ENCODE measurements at places on chromosomes 4 and X.

GRCh38 chr4:75655562-75655961 is 17.6 kb downstream of the G3BP2 start:
- no peak for DNase-seq

DNA sequence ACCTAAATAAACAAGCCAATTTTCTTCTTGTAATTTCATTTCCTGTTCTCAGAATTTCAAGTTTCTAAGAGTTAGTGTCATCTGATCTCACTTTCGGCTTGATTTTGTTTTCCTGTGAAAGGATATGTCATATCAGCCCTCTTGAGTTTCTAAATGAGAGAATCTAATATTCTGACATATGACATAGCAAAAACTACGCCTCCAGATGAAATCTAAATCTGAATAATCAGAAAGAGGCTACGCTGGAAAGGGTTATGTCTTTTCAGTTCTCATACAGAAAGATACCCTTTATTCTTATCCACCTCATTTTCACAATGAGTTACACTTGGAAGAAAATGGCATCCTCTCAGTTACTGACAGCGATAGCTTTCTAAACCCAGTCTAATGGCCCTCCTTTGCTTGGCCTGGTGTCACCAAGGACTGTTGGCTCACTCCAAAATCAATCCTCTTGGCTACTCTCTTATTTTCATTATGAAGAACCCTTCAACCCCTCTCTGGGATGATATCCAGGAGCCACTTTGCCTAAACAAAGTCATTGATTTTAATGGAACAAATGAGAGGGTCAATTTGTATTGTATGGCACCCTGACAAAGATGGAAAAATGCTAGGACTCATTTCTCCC is 65.6 kb downstream of the ASB9 start:
- DNase-seq, result no peak

GRCh38 chr4:45410701-45411210 is 684.4 kb upstream of the GNPDA2 start:
- DNase-seq, result no peak

GRCh38 chrX:56728752-56729151 is 291 bp upstream of the NBDY start:
- DNase-seq, result no peak

DNA sequence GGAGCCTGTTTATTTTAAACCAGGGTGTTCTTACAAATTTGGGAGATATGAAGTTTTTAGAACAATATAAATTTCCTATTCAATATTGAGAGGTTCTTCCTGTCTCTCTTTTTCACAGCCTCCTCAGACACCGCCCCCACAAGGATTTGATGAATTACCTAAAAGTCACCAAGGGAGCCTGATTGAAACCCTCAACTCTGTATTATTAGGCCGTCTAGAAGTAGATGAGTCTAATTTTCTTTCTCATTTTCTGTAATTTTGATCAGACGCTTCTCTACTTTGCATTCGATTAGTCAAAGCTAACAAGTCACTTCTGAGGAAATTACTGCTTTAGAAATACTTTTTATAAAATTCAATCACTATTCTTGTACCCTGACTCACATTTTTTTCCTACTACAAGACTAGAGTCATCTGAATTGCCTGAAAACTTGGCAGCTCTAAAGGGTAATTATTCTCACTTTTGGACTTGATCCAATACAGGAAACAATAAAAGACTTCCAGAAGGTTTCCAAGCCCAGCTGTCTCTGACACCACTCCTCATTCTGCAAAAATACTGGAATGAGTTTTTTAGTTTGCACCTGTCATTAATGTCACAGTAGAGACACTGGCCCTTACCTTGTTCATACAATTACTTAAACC is 111.2 kb downstream of the ELOVL6 start:
- DNase-seq, result no peak

GRCh38 chr4:6391852-6392188 is 80.6 kb downstream of the PPP2R2C start:
- no peak for DNase-seq

GRCh38 chr4:52863324-52863723 is 1.2 kb downstream of the RASL11B start:
- DNase-seq, result no peak

DNA sequence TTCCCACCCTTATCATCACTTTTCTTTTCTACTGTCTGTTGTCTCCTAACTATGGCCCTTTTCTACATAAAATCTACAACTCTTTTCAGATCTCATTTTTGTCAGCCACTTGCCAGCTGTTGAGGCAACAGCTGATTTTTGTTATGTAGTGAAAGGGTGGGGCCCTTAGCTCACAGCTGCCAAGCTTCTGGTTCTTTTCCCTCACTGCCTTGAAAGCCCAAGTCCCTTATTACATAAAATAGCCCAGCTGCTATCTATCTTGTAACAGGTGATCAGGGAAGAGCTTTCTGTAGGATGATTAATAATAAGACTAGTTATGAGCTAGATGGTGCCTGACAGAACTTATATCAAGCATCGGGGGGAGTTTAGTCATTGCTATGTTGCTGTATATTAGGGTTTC is 45.9 kb downstream of the ADGRL3 start:
- DNase-seq, result no peak

DNA sequence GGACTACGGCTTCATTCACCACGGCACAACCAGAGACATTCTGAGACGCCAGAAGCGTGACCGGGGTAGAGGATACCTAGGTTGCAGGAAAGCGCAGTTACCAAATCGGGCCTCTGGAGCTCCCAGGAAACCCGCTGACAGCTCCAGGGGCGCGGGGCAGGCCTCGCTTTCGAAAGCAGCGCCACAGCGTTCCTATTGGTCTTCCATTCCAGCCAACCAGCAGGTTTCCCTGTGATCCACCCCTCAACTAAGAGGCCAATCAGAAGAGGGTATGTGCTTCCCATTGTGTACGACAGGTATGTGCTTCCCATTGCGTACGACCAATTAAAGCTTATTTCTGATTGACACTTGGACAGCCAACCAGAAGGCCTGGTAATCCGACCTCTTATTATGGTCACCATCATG is 14.9 kb downstream of the SNX12 start:
- no peak for DNase-seq

DNA sequence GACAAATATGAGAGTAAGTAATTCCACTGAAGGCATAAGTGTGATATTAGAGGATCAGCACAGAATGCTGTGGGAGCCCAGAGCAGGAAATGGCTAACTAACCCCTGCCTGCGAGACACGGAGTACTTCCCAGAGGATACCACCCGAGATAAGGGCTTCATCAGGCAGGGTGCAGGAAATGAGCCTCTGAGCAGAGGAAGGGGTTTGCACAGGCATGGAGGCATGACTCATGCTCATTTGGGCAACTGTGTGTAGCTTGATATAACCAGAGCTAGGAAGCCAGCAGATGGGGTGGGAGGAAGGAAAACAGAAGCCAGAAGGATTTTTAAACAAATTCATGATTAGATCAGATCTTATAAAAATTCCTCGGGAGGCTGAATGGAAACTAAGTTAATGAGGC is 70.0 kb upstream of the TSPAN5 start:
- DNase-seq, result no peak

DNA sequence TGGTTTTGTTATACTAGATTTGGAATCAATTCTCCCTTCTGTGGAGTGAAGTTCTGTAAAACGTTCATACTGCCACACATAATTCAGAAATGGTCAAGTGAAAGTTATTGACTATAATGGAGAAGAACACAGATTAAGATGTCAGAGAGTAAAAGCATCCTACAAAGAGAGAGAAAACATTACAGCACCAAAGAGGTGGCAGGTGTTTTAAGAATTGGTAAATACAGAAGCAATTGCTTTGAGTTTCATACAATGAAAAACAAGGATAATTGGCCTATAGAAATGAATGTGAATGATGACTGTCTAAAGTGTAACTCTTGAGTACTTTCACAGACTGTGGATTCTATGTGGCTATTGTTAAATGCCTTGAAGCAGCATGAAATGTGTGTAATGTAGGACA is 435.6 kb upstream of the SMIM31 start:
- DNase-seq, result no peak

DNA sequence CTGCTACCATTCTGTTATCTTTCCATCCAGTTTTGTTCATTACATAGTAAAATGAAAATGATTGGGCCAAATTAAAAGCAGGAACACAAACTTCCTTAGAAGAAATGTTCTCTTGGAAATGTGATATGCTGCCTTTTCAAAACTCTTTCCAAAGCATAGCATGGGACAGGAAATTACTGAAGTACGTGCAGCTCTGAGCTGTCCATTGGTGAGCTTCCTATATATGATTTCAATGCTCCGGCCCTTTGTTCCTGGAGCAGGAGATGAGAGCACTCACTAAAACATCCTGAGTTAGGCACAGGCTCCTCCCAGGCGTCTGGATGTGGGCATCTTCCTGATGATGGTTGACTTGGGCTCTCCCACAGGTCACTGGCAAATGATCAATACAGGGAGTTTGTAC is 33.0 kb upstream of the ANXA3 start:
- no peak for DNase-seq

DNA sequence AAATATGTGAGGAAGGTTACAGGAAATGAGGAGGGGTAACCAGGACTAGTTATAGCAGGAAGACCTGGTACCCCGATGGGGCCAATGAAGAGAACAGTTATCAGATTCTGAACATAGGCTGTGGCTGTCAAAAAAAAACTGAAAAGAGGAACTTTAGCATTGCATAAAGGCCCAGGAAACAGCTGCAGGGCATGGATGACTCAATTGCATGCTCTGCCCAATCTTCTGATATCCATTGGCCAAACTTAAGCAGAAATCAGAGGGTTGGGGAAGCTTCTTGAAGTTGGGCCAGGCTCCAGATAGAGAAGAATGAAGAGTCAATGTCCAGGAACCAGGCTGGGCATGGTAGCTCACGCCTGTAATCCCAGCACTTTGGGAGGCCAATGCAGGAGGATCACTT is 1222.4 kb upstream of the PRKX start:
- no peak for DNase-seq

- DNase-seq, result no peak
Measured at GRCh38 chrX:44011506-44011905, 38.3 kb upstream of the NDP start.

DNA sequence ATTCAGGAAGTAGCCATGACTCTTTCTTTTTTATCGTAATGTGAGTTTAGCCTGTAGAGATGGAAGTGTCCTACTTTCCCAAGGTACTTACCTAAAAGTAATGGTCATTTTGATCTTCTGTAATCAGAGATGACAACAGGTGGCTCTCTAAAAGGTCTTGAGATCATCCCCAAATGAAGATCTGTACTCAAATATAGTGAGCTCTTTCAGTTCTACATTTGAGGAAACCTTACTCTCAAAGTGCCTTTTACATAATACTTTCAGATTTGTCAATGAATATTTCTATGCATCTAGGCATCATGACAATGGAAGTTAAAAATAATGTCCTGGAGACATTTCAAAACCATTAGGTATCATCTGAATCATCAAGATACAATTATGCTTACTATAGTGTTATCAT is 17.2 kb upstream of the MND1 start:
- DNase-seq, result no peak

- DNase-seq, result no peak
Measured at GRCh38 chr4:158529505-158529904, 7.8 kb downstream of the RXFP1 start.

DNA sequence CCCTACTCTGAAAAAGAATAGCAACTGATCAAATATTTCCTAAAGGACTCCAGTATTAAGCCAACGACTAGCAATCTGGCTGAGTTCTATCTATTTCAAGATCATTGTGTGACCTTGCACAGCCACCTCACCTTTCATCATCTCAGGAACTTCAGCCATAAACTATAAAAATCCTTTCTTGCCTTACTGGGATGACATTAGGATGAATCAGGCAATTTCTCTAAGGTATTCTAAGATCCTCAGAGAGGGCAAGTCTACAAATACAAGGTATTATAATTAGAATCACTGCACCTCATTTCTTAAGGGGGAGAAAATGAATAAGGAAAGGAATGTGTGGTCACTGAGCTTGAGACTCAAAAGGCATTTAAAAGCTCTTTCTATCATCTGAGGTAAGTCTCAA is 152.6 kb downstream of the GRIA3 start:
- DNase-seq, result no peak

- no peak for DNase-seq
Measured at GRCh38 chrX:16267431-16267830, 100.2 kb downstream of the MAGEB17 start.

DNA sequence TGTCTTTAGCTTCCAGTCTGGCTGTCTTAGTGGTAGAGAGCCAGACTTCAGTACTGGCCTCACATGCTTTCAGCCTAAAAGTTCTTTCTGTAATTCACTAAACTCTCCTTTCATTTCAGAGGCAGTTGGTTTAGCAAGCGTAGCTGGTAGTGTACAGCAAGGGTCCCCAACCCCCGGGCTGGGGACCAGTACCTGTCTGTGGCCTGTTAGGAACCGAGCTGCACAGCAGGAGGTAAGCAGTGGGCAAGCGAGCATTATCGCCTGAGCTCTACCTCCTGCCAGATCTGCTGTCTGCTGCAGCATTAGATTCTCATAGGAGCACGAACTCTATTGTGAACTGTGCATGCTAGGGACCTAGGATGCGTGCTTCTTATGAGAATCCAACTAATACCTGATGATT is 72.0 kb downstream of the QRFPR start:
- no peak for DNase-seq

- DNase-seq, result no peak
Measured at GRCh38 chrX:72094894-72095293, 36.8 kb downstream of the RTL5 start.

DNA sequence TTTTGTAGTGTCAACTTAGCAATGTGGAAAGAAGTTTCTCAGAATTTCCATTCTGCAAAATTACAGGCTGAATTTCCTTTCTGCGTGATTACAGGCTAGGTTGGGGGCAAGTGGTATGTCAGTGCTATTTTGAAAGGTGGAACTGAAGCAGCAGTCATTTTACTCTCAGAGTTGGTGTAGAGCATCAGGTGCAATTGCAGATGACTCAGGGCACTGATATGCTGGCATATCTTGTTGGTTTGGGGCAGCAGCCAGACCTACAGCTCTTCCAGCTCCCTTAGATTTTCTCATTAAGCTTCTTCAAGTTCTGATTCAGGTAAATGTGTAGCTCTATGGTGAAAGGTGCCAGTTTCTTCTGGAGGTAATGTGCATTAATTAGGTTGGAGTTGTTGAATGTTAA is 930.7 kb upstream of the PCDH10 start:
- DNase-seq, result no peak

DNA sequence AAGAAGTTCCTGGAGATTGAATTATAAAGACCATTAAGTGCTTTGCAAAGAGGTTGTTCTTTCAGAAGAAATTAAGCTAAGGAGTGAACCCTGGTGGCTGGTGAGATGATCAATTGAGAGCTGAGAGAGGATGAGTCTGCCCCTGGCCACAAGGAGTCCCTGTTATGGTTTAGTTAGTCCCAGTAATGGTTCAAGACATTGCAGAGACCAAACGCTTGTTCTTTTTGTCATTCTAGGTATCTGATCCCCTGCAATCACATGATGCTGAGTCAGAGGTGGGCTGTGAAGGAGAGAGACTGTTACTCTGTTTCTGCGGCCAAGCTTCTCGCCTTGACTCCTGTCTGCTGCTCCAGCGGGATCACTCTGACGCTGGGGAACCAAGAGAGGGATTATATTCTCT is 114.5 kb downstream of the GATB start:
- no peak for DNase-seq

DNA sequence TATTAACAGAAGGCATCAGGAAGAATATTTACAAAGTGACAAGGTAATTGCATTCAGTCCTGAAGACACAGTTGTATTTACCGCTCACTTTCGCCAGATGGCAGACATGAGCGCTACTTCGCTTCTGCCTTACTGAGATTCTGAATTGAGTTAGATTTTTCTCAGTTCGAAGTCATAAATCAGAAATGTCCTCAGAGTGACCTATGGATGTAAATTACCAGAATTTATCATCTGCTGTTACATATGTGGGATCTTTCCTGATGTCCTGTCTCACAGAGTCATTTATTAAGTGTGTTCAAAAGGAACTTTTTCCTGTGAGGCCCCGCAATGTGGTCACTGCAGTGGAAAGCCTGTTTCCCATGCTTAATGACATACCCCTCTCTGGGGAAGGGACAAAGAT is 97.3 kb upstream of the DCLK2 start:
- no peak for DNase-seq

- no peak for DNase-seq
Measured at GRCh38 chr4:101393256-101393655, 45.9 kb upstream of the PPP3CA start.

All from thoracic aorta (tissue), 2 donors.